Activated CD4-positive, alpha-beta T cell treated with anti-CD3 and anti-CD28 coated beads, Interleukin-2, amount 50 U/mL, for 16 hours (primary cell): ENCODE measurements at places on chromosomes 11 and 22.

GRCh38 chr11:82229341-82229740, 504.3 kb downstream of the FAM181B start:
- DNase-seq, result peak; percentile 1

GRCh38 chr11:47377571-47378009, 757 bp downstream of the SPI1 start:
- no peak for DNase-seq

DNA sequence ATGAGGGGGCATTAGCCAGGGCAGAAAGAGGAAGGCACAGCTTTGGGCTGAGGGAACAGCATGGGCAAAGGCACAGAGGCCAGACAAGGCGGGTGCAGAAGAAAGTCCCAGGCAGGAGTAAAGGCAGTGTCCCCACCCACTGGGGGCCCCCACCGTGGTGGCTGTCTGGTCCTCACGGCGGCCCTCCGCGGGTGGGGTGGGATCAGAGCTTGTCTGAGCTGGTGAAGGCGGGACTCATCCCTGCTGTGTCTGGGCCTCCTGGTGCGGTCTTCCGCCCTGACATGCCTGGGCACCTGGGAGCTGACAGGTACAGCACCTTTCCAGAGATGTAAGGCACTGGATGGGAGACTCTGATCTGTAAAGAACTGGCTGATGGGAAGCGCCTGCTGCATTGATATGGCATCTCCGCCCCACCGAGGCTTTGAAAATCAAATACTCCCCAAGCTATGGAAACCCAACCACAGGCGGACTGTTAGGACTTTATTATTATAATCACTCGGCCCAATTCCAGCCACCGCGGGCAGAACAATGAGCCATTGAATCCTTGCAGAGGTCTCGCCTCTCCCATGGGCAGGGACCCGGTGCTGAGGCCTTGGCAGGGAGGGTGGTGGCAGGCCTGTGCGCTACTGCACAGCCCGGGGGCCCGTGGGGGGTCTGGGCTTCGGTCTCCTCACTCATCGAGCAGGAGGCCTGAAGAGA, 14.2 kb upstream of the GNB1L start:
- no peak for DNase-seq

- DNase-seq, result no peak
Observed at GRCh38 chr22:18081416-18081815, 3.6 kb downstream of the PEX26 start.

DNA sequence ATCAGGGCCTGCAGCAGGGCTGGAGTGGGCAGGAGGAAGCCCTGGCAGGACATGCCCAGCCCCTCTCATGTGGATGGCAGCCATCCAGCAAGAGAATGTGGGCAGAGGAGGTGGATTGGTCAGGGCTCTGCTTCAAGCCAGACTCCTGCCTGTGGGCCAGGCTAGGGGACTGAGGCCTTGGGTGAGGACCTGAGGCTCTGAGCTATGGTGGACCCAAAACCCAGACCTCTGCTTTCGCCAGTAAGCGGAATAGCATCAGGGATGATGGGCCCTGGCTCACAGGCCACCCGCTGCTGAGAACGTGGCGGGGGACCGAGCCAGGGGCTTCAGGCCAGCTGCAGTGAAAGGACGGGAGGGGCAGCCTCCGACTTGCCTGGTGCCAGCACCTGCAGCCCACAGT, 57.4 kb downstream of the LINC01488 start:
- no peak for DNase-seq

DNA sequence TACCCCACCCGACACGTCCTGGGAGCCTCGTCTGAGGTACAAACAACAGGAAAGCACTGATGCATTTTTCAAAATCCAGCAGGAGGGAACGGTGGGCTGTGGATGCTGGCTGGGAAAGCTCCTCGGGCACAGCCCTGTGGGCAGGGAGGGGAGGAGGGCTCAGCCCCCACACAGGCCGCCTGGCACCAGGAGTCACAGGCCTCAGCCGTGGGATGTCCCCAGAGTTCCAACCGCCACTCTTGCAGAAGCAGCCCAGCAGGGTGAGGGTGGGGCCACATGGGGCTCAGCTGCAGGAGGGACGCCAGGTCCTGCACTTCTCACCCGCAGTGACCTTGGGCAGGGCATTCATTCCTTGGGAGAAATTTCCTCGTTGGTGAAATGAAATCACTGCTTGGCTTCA, 274.6 kb downstream of the BRD1 start:
- no peak for DNase-seq

GRCh38 chr11:129785383-129786111, 30.1 kb upstream of the TMEM45B start:
- DNase-seq, result no peak

DNA sequence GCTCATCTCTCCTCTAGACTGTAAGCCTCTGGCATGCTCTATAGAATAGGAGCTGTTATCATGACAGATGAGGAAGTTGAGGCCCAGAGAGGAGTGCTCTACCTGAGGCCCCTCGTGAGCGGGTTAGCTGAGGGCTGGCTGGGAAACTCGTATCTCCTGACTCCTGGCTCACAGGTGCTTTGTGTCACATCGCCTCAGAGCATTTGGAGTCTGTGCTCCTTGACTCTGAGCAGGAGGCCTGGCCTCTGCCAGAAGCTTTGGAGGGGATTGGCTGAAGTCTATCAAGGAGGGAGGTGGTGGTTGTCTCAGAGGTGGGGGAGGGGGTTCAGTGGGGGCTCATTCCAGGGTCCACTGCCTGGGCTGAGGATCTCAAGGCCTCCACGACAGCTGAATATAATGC, 7.4 kb downstream of the KCNC1 start:
- no peak for DNase-seq

- DNase-seq, result no peak
Observed at GRCh38 chr11:125621995-125622394, 3.0 kb upstream of the CHEK1 start.

DNA sequence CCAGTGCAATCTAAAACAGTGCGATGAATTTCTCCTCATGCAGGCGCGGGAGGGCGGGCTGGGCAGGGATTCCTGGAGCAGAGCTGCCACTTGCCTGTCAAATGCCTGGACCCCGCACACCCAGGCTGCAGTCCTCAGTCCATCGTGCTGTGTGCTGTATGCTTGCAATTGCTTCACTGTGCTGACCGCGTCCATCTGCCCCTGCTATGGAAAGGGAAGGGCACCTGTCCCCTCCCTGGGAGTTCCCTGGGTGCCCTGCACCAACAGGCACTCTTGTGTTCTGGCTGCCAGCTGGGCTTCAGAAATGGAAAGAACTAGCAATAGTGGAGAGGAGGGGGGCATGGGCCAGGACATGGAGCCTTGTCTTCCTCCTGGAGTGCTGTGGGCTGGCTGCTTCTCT, 185.4 kb upstream of the B3GAT1 start:
- DNase-seq, result no peak

GRCh38 chr11:73356979-73357860, 19.0 kb upstream of the RELT start:
- no peak for DNase-seq

GRCh38 chr11:87173185-87174039, 135.7 kb downstream of the TMEM135 start:
- DNase-seq, result peak; percentile 1

GRCh38 chr11:13061294-13061990, 52.3 kb downstream of the RASSF10 start:
- no peak for DNase-seq

DNA sequence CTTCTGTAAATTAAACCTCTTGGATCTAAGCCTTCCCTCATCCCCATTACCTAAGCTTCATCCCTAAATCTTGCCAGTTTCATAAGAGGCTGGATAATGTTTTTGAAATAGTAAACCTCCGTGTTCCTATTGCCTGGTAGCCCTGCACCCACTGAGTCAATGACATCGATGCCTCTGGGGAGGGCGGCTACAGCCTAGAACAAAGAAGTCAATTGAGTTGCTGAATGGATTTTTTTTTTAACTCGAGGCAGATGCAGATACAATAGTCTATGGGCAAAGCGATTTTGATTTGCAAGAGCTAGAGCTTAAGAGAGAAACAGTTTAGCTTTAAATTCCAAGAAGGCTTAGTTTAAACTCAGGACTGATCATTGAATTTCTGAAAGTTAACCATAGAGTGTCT, 121.3 kb downstream of the NECTIN1 start:
- no peak for DNase-seq

DNA sequence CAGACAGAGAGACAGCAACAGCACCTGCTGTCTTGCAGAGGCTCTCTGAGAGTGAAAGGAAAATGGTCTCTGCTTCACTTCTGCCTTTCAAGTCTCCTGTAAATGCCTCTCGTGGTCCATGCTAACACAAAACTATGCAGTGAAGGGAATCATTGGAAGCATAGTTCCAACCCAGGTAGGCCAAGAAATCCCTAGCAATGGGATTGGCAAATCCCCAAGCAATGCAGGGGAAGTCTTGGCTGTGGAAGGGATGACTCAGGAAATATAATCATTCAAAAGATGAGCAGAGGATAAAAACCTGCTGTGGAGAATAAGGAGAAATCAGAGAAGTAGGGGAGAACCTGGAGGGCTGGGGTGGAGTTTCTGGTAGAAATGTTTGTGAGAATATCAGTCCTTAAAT, 216.1 kb upstream of the ZBED5 start:
- no peak for DNase-seq

DNA sequence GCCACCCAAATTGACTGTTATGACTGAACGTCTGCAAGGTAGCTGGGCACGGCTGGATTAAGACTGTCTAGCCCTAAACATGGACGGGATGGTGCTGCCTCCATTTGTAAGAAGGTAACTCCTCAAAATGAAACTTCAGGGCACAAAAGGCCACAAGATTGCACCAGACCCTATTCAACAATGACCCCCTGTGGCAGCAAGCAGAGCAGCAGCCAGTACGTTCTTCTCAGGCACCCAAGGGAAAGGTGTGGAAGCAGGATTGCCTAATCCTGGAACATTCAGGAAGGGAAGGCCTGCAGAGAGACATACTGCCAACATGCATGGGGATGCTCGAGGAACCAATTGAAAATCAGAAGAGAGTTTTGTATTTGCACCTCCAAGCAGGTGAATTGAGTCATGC, 4.5 kb upstream of the TBX10 start:
- DNase-seq, result no peak

DNA sequence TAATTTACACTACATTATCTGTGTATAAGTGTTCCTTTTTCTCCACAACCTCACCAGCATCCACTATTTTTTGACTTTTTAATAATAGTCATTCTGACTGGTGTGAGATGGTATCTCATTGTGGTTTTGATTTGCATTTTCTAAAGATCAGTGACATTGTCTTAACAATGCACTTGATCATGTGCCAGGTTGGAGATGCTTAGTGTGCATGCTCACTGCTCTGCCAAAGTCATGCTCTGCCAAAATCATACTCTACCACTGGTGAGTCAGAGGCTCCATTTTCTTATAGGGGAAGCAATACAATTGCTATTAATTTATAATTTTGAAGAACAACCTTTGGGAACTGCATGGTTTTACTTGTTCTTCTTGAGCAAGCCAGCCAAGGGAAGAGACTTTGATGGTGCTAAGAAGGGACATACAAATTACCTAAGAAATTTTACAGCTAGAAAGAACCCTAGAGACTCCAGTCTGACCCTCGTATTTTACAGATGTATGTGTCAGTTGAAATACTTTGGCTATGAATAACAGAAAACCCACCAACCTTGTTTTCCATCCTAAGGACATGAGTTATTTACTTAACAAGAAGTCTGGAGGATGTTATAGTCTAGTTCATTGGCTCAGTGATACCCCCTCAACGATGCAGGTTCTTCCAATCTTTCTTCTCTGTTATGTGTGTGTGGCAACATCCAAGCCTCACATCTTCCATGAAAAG, 368.9 kb downstream of the DDX10 start:
- DNase-seq, result no peak
